ENCODE measurements at places on chromosomes 5 and 9. TPM values are rescaled to one million over a fixed set of nuclear protein-coding genes. Genes with fewer than 3 reads are reported as not detected.

TOR2A gene
- 3.9 TPM for total RNA-seq

SMIM33 gene
- total RNA-seq: not detected

LURAP1L gene
- total RNA-seq: 5.3 TPM

FAM81B gene
- total RNA-seq: not detected

- no peak overlapping the region for H3K27ac ChIP-seq
- DNase-seq: no peak
- no peaks in the 10 kb centered on the region for H3K36me3 ChIP-seq
- H3K4me1 ChIP-seq: peaks cover 11% of the 10 kb centered on the region
- H3K27me3 ChIP-seq: no peaks in the 10 kb centered on the region
Observed at GRCh38 chr5:154191467-154192261, 1.1 kb downstream of the GALNT10 start.

GRCh38 chr5:1380011-1380817, 35.3 kb upstream of the CLPTM1L start:
- H3K4me1 ChIP-seq: no peaks in the 10 kb centered on the region
- DNase-seq: no peak
- no peaks in the 10 kb centered on the region for H3K36me3 ChIP-seq
- no peak overlapping the region for H3K4me3 ChIP-seq
- no peaks in the 10 kb centered on the region for H3K27me3 ChIP-seq

GRCh38 chr5:150386024-150386855, 26.5 kb downstream of the CD74 start:
- H3K27me3 ChIP-seq: no peaks in the 10 kb centered on the region
- H3K27ac ChIP-seq: no peak overlapping the region
- H3K4me1 ChIP-seq: no peaks in the 10 kb centered on the region
- H3K36me3 ChIP-seq: peaks cover 53% of the 10 kb centered on the region
- H3K4me3 ChIP-seq: no peak overlapping the region
- DNase-seq: no peak

DNA sequence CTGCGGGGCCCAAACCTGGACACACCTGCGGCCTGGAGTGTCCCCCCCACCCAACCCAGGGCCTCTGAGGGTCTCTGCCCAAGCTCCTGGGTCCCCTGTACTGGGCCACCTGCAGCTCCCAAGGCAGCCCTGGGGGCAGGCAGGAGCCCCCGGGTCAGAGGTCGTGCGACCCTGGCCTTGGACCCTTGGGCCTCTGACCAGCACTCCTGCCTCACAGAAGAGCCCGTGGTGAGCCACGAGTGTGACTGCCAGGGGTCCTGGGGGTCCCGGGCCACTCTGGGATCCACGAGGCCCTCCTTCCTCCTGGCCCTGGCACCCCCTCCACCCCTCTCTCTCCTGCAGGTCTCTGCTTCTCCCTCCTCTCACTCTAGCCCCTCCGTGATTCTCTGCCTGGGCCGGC, 5.0 kb upstream of the PTGDS start:
- no peak overlapping the region for H3K27ac ChIP-seq
- no peak for DNase-seq
- H3K4me3 ChIP-seq: no peak overlapping the region
- no peaks in the 10 kb centered on the region for H3K36me3 ChIP-seq
- peaks cover 53% of the 10 kb centered on the region for H3K27me3 ChIP-seq

- no peaks in the 10 kb centered on the region for H3K4me1 ChIP-seq
- no peak overlapping the region for H3K27ac ChIP-seq
- DNase-seq: no peak
- H3K4me3 ChIP-seq: no peak overlapping the region
- no peaks in the 10 kb centered on the region for H3K36me3 ChIP-seq
Observed at GRCh38 chr5:108649646-108650045, 98.1 kb upstream of the FER start.

GRCh38 chr5:45507178-45507577, 189.0 kb downstream of the HCN1 start:
- peaks cover 23% of the 10 kb centered on the region for H3K4me1 ChIP-seq
- no peak overlapping the region for H3K4me3 ChIP-seq
- no peak overlapping the region for H3K27ac ChIP-seq
- peak; percentile 75 for DNase-seq
- no peaks in the 10 kb centered on the region for H3K36me3 ChIP-seq

- no peak overlapping the region for H3K4me3 ChIP-seq
- no peak overlapping the region for H3K27ac ChIP-seq
- H3K27me3 ChIP-seq: no peaks in the 10 kb centered on the region
Observed at GRCh38 chr5:386432-387341, 56.3 kb upstream of the EXOC3 start.

DNA sequence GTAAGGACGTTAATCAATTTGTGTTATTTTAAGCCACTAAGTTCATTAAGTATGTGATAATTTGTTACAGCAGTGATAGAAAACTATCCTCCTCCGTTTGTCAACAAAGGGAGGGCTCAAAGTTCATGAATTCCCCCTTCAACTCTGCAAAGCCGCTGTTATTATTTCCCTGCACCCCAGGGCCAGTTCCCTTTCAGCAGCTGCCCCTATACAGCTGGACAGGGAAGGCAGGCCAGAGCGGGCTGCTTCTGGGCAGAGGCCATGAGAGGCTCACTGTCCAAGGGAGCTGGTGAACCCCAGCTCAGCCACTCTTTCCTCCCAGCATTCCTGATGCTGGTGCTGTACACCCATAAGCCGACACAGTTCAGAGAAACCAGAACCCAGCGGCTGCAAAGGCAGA, 102.4 kb upstream of the GPR151 start:
- no peak overlapping the region for H3K27ac ChIP-seq
- H3K36me3 ChIP-seq: no peaks in the 10 kb centered on the region
- no peaks in the 10 kb centered on the region for H3K4me1 ChIP-seq
- no peak overlapping the region for H3K4me3 ChIP-seq

Measured in SJCRH30 (cell line).